C1 segment of cervical spinal cord (tissue), 14 donors: ENCODE measurements at places on chromosomes 12 and 14.

DNA sequence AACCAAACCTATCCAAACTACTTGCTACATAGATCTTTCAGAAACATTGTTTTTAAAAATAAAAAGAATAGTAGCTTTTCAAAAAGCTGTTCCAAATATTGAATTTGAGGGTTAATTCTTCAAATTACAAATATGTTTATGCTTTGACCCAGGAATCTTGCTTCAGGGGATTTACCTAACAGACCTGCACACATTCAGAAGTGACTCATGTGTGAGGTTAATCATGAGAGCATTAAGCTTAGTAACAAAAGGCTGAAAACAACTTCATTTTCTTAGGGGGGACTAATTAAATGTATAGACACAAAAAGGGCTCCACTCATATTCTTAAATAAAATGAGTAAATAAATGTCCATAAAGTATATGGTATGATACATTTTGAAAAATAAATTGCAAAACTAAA lies 672.4 kb upstream of the FLRT2 start:
- no peak for DNase-seq

GRCh38 chr12:65656156-65656882 lies 168.0 kb upstream of the HMGA2 start:
- no peak for DNase-seq

DNA sequence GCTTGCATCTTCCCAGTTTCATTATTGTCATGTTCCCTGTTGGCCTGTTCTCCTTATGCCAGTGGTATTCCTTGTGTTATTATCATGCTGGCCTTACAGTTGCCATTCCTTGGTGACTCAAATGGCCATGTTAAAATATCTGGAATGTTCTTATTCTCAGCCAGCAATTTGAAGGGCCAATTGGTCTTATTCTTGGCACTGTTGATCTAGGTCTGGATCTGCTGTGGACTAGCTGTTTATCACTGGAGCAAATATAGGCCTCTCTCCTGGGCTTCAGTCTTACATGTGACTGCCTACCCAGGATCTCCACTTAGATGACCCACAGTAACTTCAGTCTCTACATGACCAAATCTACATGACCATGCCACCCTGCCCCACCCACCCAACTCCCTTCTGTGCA lies 5.4 kb downstream of the CIPC start:
- no peak for DNase-seq

DNA sequence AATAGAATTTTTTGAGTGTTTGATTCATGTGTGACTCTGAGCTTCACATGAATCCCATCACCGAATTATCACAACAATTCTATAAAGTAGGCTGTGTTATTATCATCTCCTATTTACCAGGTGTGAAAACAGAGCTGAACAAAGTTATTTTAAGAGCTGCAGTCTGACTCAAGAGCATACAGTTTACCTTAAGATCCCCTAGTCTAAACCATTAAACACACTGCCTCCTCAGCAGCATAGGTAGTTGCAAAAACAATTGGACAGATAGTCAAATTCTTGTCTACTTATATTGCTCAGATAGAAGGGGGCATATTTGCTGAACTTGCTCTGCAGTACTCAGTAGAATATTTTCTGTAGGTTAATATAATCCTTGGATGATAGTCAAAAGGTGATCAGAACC lies 219.8 kb upstream of the ATP2B1 start:
- DNase-seq: no peak

DNA sequence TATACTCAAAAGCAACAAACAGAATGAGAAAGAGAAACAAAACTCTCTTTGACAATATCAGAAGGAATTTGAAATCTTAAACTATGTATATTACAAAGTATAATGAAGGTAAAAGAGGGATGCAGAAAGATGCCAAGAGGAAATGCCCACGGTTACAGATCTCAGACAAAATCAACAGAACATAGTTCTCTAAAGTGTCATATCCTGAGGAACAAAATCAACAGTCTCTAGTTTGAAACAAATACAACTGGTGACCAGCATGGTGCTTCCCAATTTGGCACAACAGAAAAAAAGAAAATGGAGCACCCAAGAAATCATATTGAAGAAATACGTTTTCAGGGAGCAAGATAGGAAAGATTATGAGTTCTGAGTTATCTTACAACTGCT lies 116.5 kb downstream of the METTL25 start:
- DNase-seq: no peak

GRCh38 chr14:86450085-86450484 lies 920.1 kb downstream of the FLRT2 start:
- no peak for DNase-seq

DNA sequence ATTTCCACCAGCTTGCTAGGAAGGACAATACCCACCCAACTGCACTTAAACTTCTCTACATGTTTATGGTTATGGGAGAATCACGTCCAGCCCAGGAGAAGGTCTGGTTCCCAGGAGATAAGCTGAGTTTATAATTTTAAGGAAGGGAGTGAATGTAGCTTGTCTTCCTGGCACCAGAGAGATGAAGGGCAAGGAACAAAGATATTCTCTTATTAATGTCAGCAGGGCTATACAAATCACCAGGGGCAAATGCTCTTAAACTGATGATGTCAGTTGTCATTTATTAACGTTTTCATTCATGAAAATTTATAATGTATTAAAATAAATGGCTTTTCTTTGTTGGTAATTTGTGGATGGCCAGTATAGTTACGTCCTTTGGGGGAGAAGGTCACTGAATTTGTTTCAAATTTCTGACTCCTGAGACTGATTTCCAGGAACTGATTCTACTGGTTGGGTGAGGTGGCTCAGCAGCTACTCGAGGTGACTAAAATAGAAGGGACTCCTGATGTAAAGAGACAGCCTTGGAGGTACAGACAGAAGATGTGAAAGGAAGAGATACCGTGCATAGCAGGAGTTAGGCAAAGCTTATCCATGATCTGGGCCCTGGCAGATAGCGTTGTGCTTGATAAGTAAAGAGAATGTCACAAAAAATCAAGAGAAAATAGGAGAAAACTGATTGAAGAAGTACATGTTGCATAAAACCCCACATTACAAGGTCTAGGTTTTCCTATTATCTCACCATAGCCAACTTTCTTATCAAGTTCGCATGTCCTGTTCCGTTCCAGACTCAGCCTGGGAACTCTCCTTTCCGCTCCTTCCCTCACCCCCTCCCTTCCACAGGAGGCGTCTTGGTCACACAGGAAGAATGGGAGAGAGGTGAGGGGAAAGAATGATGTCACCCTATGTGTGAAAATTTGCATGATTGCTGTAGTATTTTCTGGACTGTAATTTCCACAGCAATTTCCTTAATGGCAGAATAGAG lies 367.1 kb upstream of the FAR2 start:
- DNase-seq: no peak

DNA sequence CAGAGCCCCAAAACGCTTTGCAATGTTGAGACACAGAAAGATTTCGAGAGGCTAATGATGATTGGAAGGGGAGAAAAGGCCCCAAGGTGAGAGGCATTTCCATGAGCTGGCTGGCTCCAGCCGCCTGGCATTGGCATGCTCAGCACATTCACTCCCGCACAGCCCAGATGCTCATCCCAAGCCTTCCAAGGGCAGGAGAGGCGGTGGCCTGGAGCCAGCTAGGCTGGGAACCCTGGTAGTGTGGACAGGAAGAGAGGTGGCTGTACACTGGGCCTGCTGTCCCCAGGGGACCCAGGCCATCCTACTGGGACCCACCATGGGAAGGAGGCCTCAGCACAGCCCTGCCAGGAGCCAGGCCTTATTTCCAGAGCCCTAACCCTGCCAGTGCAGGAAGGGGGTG lies 72.2 kb downstream of the SPTB start:
- no peak for DNase-seq

DNA sequence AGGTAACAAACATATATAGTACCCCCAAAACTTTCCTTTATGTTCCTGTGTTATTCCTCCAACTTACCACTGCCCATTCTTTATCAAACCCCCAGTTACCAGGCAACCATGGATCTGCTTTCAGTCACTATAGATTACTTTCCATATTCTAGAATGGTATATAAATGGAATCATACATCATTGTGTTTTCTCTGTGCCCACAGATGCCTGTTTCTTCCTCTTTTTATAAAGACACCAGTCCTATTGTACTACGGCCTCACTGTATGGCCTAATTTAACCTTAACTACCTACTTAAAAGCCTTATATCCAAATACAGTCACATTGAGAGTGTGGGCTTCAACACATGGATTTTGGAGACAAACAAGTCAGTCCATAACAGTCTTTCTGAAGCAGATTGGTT lies 2.6 kb downstream of the TAS2R14 start:
- DNase-seq: no peak

- peak; percentile 79 for DNase-seq
Observed at GRCh38 chr12:97275256-97275655, 187.3 kb upstream of the RMST start.

DNA sequence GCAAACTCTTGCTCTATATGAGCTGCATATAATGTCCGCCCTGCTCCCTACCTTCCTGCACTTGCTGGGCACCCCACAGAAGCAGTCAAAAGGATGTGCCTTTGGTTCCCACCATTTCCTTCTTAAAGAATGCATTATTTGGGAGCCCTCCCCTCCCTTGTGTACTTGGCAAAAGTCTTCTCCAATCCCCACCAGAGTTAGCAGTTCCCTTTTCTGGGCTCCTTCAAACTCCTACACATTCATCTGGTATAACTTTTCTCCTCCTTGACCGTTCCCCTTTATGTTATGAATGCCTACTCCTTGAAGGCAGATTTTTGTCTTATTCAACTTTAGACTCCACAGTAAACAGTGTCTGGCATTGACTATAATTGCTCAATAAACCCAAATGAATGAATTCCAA lies 27.8 kb downstream of the AREL1 start:
- DNase-seq: no peak

DNA sequence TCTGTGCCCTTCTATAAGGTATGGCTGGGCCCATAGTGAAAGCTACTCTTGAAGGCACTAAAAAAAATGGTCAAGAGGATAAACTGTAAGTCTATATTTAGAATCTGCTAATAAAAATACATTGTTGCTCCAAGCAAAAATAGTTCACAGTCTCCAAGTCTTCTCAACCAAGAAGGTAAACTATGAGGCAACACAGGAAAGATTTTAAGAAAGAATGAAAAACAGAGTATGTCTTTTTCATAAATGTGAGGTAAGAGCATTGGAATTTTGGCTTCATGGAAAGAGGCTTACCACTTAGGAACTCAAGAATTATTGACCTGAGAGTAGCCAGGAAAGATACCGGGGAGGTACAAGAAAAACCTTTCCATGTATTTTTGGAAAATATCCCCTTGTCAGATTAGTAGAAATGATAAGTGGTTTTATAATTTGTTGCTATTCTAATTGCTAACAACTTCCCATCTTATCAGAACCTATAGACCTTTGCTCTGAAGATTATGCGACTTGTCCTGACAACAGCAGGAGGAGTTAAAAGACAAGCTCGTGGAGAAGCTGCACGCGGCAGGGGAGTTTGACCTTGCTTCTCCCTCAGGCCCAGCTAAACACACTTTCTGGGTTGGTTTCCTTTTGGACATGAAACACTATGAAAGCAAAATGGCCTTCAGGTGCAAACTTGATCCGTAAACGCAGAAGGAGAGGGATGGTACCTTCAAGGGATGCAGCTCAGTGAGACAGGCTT lies 238.1 kb downstream of the FOXN3 start:
- no peak for DNase-seq

GRCh38 chr12:31584782-31585181 lies 6.2 kb downstream of the DENND5B start:
- DNase-seq: no peak

GRCh38 chr12:54935235-54935951 lies 49.2 kb downstream of the TESPA1 start:
- no peak for DNase-seq

DNA sequence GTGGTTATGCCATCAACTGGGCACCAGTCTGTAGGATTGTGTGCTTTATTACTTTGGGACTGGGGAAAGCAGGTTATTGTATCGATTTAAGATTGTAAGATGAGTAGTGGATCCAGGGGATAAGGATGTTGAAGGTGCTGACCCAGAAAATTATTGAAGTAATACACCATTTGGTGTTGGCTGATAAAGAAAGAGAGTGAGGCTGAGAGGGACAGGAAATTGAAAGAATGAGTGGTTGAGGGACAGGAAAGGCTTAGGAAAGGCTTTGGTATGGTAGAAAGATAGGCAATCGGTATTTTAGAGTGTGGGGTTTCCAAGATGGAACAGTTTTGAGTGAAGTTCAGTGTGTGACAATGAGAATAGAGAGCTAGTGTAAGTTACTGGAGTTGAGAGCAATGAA lies 12.3 kb downstream of the PPHLN1 start:
- DNase-seq: no peak

- no peak for DNase-seq
Observed at GRCh38 chr14:103144085-103144484, 20.8 kb downstream of the TNFAIP2 start.

- no peak for DNase-seq
Observed at GRCh38 chr12:90576707-90577106, 378.3 kb downstream of the CCER1 start.

- no peak for DNase-seq
Observed at GRCh38 chr12:53196486-53196885, 10.6 kb downstream of the ITGB7 start.

DNA sequence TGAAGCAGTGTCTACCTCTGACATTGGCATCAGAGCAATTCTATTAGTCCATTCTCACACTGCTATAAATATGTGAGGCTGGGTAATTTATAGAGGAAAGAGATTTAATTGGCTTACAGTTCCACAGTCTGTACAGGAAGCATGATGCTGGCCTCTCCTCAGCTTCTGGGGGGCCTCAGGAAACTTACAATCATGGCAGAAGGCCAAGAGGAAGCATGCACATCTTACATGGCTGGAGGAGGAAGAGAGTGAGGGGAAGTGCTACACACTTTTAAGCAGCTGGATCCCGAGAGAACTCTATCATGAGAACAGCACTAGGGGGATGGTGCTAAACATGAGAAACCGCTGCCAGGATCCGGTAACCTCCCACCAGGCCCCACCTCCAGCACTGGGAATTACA lies 25.7 kb upstream of the SEL1L start:
- DNase-seq: no peak

GRCh38 chr12:97639702-97640101 lies 177.1 kb downstream of the RMST start:
- DNase-seq: no peak

DNA sequence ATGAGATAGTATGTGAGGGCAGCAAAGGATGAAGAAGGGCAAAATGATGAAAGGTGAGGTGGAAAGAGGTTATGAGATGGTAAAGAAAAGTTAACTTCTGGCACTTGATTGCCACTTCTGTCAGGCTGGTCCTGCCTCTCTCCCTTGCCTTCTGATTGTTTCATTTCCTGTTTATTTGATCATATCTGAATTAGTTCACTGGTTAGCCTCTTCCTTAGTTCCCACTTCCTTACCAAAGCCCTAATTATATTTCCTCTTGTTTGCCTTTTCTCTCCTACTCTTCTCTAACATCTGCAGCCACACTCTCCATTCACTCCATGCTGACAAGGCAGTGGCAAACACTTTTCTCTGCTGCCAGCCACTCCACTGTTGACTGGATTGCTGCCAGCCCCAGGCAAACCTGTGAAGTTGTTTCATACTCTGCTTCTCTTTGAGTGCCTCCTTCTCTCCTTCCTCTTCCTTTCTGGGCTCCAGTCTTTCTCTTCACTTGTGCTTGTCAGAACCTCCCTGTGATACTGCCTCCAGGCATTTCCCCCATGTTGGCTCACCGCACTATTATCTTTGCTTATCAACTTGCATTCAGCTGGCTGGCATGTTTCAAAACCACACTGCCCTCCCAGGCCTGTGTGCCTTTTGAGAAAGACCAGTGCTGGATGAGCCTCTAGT lies 8.1 kb downstream of the PNP start:
- DNase-seq: no peak
